ENCODE measurements at places on chromosomes 11 and 22.
A peak's percentile ranks its signal among the peaks of the same experiment; 100 is the strongest.

- DNase-seq = no peak
Measured at GRCh38 chr11:67615728-67616430, 9.1 kb downstream of the NDUFV1 start.

GRCh38 chr11:111309215-111309915, 11.0 kb downstream of the POU2AF3 start:
- no peak for DNase-seq

GRCh38 chr22:25085930-25086901, 113.4 kb upstream of the CRYBB3 start:
- no peak for DNase-seq

DNA sequence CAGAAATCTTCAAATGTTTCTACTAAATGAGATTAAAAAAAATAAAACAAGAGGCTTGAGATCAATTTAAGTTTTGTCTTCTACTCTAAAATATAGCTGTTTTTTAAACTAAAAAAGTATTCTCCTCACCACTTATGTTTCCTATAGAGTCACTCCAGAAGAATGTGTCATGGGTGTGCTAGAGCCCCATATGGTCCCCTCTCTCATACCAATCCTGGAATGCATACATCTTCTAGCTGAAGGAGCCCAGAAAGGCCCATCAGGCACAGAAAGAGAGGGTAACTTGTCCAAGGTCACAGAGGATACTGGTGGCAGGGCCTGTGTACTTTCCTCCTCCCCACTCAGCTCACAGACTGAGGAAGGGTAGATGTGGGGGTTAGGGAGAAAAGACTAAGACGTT, 34.4 kb downstream of the RELT start:
- DNase-seq = no peak

- DNase-seq = no peak
Measured at GRCh38 chr11:12358302-12359188, 18.8 kb upstream of the PARVA start.

GRCh38 chr11:69131121-69131566, 24.6 kb upstream of the SMIM38 start:
- DNase-seq = no peak

GRCh38 chr11:131667566-131667965, 297.2 kb downstream of the NTM start:
- no peak for DNase-seq

GRCh38 chr11:66026017-66026529, at the start of gene CATSPER1:
Gene CATSPER1, minus strand, starts transcription at chr11:66026479. Its CDS starts 100 bp downstream, at chr11:66026379.
- no peak for DNase-seq

- peak; percentile 4 for DNase-seq
Measured at GRCh38 chr11:60625262-60625661, 74.2 kb upstream of the MS4A8 start.

GRCh38 chr22:19615001-19615461, 90.8 kb upstream of the CLDN5 start:
- DNase-seq = no peak

DNA sequence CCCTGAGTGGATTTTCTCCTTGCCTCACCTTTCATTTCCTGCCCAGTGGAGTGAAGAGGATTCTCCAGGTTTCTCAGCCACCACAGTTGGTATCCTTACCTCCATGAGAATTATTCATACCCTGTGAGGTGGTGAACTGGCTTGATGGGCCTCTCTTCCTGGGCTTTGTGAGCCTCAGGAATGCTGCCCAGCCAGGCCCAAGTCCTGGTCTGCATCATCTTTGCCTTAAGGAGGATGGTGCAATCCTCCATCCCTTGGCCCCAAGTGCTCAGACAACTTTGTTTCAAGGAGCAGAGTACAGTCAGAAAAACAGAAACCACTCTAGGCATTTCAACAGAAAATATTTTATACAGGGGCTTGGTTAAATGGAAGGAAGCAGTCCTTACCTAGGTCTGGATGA, 114.2 kb upstream of the CADM1 start:
- peak; percentile 13 for DNase-seq

GRCh38 chr11:32940865-32941264, 48.3 kb downstream of the QSER1 start:
- DNase-seq = no peak

DNA sequence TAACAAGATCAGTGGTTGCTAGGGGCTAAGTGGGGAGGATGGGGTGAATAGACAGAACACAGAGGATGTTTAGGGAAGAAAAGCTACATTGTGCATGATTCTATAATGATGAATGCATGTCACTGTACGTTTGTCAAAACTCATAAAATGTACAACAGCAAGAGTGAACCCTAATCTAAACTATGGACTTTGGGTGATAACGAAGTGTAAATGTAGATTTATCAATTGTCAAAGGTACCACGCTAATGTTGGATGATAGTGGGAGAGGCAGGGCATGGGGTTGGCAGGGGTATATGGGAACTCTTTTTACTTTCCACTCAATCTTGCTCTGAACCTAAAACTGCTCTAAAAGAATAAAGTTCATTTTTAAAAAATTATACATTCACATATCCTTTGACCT, 21.3 kb upstream of the SLC5A1 start:
- DNase-seq = no peak

GRCh38 chr22:42611051-42611450, 3.6 kb downstream of the POLDIP3 start:
- DNase-seq = no peak

DNA sequence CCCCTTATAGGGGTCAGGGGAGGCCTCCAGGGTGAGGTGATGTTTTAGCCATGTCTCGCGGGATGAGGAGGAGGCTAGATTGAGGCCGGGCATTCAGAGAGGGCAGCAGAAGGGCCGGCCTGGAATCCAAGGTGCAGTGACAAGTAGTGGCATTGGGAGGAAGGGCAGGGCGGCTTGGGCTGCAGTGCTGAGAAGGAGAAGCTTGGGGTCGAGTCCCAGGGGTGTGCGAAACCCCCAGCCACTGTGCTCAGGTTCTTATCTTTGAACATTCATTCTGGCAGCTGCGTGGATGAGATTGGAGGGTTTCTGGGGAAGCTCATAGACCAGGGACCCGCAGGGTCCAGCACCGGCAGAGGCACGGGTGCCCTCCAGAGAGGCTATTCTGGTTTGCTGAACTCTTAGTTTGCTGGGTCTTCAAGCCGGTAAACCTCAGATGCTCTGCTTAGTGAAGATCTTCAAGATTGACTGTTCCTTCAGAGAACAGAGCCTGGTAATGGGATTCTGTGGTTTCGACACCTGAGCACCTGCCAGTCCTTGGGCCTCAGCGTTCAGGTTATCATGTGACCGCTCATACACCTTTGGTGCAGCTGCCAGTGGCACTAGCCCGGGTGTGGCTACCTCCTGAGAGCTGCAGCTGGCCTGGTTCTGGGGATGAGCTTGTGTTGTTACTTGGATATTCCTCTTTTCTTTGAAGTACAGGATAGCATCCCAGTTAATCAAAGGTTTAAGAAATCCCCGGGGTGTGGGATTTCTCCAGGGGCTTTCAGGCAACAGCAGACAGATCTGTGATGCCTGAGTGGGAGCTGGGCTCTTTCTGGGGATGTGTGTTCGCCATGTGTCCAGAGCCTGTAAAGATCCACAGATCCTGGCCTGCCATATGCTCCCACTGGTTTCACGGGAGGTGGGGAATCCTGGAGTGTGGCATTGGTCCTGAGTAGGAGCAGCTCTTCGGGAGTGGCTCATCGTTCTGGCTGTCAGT, 152.8 kb downstream of the TBC1D22A start:
- no peak for DNase-seq

- no peak for DNase-seq
Measured at GRCh38 chr22:22779213-22779612, 108.4 kb upstream of the IGLL5 start.

DNA sequence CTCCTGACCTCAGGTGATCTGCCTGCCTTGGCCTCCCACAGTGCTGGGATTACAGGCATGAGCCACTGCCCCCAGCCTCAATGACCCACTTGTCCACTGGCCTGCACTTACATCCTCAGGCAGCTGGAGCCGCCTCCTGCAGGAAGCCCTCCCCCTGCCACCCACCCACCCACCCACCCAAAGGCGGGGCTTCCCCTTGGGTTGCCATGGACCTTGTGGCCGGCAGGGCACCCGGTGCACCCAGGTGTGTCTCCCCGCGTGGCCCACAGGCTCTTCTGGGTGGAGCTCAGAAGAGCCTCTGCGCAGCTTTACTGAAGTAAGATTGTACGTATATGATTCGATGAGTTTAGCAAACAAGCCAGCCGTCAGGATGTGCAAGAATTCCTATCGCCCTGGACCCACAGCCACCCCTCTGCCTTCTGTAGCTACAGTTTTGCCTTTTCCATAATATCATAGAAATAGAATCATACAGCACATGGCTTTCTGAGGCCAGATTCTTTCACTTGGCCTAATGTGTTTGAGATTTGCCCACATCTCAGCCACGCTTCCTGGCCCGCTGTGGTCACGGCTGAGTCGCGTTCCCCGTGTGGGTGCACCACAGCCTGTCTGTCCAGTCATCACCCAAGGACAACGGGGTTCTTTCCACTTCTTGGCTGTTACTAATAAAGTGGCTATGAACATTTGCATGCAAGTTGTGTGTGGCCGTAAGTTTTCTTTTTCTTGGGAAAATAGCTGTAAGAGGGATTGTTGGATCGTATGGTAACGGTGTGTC, 5.3 kb upstream of the BRSK2 start:
- no peak for DNase-seq

DNA sequence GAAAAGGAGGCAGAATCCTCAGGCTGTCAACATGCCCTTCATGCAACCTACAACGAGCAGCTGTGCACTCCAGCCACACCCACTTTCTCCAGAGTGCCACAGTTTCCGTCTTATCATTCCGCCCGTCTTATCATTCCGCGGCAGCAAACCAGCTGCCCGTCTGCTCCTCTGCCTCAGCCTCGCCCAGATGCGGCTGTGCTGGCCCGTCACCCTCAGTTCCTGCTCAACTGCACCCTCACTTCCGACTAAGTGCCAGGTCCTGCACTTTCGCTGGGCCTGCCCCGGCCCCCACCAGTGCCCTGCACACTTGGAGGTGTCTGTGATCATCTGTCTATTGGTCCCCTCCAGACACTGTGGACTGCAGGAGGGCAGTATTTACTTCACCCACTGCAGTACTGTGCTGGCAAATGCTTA, 43.7 kb downstream of the MICAL3 start:
- DNase-seq = no peak

GRCh38 chr11:97259884-97260283, 870.1 kb downstream of the JRKL start:
- no peak for DNase-seq

DNA sequence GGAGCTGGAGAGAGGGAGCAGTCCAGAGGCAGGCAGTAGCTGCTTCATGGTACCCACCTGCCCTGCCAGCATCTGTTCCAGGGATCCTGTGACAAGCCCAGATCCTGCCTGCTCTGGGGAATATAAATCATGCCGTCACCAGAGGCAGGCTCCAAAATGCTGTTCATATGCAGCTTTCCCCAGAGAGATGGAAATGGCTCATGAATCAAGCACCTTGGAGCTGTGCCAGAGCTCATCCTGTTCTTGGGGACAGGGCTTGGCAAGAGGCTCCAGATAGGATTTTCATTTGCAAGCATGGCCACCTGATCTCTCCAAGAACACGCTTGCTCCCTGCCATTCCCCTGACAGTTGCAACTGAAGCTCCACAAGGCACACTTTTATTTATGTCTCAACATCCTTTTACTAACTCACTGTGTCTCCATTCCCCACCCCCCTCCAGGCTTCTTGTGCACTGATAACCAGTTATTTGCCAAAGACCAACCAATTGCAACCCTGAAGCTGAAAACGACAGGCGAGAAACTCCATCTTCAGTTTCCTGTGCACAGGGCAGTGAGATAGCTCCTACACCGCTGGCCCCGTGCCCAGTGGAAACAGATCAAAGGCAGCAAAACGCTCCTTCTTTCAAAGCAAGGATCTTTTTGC, 115.8 kb upstream of the PITPNB start:
- DNase-seq = no peak

DNA sequence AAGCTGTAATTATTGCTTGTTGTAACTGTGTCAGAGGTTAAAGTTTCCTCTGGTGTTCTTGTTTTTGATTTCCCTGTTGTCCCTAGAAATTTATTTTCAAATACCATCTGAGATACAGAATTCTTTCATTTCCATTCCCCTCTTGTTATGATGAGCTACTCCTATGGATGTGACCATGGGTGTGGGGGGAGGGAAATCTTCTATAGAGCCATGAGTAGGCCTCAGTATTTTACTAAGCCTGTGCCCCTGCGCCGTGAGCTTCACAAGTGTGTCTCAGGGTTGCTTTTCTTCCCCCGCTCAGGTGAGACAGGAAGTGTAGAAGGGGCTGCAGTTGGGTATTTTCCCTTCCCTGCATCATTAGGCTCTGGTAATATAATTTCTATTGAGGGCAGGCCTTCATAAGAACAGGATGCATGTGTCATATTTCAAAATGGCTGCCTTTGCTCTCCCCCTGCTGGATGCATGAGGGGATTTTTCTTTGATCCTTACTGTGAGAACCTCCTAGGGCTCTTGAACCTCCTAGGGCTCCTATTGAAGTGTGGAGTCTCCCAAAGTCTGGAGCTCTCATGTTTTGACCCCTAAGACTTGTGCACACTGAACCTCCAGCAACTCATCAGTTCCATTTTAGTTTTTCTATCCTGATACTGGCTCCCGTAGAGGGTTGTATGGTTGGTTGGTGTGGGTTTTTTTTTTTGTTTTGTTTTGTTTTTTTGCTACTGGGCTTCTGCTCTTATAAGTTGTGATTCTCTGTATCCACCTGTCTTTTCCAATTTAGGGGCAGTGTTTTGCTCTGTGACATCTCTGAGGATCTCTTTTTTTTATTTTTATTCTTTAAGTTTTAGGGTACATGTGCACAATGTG, 658.2 kb downstream of the NTM start:
- DNase-seq = no peak

DNA sequence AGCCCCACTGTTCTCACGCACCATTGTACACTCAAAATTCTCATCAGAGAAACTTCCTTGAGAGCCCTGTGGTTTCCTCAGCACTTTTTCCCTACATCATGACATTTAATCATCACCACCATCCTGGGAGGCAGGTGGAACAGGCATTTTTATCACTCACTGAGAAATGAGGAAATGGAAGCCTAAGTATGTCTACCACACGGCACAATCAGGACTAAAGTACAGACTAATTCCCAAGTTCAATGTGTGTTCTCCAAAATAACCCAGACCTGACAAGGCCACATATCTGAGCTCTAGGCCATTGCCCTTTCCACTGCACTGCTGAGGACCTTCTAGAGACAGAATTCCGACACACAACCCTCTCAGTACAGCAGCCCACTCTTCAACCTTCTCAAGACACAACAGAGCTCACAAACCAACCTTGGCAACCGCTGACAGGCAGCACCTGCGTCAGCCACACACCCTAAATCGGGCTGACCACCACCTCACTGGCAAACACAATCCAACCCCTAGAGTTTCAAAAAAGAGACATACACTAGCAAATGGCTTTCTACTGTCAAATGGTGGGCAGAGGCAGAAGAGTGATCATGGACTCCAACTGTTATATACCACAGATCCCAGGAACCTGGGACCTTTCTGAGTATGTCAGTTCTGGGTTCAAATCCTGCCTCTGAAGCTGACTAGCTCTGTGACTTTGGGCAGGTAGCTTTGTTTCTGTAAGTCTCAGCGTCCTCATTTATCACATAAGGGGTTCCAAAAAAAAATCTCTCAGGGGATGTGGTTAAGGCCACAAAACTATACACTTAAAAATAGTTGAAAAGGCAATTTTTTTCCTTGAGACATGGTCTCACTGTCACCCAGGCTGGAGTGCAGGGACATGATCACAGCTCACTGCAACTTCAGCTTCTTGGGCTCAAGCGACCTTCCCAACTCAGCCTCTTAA, 16.3 kb downstream of the SMCO4 start:
- DNase-seq = no peak

GRCh38 chr11:92628401-92629292, 340.8 kb upstream of the MTNR1B start:
- DNase-seq = no peak
